Glutamatergic neuron (in vitro differentiated cells): ENCODE measurements at places on chromosomes 7 and 10.

DNA sequence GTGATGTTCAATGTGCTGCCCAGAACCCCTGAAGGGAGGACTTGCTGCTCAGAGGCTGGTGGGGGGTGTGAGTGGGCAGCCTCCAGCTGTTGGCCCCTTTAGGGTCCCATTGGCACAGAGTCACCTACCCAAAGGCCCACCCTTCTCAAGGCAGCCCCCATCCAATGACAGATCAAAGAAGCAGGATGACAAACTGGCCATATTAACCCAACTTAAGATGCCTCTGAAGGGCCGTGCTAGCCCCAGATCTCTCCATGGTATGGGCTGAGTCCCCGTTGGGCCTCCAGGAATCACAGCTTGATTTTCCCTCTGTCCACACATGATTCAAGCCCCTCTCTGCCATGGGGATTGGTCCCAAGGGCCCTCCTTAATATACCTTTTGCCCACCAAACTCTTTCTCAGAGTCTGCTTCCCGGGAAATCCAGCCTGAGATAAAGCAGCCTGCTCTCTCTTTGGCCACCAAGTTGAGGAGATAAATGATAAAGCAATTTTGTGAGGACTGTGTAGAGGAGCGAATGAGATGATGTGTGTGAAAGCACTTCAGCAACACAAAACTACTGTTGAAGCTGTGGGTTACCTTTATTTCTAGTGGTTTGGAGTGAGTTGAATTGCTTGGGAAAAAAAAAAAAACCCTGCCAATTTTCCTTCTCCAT, 38.2 kb upstream of the C10orf71 start:
- no peak for DNase-seq

DNA sequence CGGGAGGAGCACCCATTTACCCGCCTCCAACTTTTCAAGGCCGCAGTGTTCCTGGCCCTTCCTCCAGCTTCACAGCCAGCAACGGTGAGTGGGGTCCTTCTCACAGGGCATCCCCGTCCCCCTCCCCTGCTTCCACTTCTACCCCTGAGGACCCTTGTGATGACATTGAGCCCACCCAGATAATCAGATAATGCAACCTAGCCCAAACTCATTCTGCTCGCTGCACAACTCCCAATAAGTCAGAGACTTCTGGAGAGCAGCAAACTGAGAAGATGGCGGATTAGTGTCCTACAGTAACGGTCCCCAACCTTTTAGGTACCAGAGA, 74.5 kb downstream of the OAT start:
- no peak for DNase-seq

- peak; percentile 46 for DNase-seq
Measured at GRCh38 chr7:142516038-142516501, 233.2 kb upstream of the PRSS1 start.

DNA sequence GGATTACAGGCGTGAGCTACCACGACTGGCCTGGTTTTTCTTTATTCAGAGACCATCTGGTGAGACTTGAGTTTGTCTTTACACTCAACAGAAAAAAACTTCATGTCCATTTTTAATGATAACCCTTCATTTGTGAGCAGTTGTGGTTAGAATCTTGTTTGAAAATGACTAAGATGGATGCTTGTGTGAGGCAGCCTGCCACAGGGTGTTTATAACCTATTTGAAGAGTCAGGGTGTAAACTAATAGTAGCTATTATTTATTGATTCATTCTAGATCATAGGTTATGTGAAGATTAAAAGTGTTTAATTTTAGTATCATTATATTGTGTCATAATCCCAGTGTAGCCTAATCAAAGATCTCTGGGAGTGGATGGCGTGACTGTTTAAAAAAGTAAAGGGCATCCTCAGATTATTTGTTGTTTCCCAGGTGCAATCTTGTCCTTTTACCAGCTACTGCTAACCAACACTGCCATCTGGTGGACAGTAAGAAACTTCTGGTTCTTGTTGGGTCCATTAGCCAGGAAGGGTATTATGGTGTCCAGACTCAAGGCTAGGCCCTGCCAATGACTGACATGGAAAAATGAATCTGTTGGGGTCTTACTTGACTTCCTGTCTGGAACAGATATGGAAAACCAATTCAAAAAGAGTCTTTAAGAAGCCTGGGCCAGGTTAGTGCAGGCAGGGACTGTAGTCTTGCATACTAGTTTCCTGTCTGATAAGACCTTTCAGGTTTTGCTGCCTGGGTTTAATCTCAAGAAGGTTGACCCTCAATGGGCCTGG, 24.9 kb downstream of the NRBF2 start:
- DNase-seq = no peak

GRCh38 chr10:2989292-2989947, 77.9 kb upstream of the PFKP start:
- no peak for DNase-seq

GRCh38 chr10:5303504-5303903, 61.3 kb upstream of the UCN3 start:
- no peak for DNase-seq

GRCh38 chr10:5566614-5567013, 41.9 kb downstream of the CALML3 start:
- peak; percentile 1 for DNase-seq

DNA sequence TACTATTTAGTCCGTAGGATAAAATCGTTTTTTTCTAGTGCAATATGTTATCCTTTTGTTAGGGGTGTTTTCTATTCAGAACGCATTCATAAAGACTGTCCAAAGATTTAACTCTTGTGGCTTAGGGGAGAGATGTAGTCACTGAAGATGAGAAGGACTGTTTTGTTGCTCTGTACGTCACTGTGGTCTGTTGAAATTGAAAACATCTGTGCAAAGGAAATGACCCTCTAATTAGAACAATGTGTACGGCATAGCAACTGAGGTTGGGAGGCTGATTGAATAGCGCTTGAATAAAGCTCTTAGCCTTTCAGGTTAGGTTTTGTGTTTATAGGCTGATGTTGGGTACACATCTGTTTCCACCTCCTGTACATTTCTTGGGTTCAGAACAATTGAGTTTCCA, 453.4 kb upstream of the AKR1E2 start:
- no peak for DNase-seq

DNA sequence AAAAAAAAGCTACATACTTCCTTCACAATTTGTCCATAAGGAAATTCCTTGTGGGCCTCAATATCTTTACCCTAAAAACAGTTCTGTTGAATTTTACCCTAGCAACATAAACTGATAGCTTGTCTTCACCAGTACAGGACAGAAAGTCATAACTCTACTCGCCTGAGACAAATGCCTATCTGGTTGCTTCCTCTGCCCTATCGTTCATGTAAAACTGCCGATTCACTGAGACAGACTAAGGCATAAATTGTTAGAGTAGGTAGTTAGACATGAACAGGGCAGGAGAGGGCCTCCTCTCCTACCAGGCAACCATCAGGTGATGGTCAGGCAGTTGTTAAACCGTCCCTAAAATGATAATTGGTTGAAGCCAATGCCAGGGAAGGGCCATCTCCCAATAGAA, 25.0 kb downstream of the IFIT3 start:
- no peak for DNase-seq

DNA sequence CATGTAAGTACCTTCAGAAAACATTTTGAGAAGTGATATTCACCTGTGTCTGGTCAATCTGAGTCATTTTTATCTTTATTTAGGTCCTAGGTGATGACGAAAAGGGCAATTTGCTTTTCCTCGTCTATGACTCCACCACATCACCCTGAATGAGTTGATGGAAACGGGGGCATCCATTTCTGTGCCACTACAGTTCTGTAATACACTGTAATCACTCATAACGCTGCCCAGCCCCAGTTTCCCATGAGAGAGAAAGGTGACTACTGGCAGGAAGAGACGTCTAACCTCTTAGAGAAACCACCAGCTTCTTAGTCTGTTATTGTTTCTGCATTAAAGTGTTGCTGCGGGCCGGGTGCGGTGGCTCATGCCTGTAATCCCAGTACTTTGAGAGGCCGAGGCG, 205.3 kb upstream of the MKLN1 start:
- no peak for DNase-seq

DNA sequence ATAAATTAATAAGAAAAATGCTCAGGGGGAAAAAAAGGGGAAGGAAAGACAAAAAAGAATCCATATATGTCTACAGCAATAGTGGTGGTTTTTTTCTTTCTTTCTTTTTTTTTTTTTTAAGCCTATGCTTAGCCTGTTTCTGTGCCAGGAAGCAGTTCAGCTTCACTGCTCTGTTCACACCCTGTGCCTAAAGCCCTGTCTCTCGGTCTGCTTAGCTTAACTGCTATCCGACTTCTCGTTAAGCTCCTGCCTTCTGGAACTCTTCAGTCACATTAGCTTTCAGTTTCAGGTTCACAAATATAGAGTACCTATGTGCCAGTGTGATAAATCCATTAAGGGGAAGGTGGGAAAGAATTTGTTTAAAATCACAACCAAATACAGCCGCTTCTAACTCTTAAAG, 26.5 kb upstream of the NRG3 start:
- no peak for DNase-seq

- DNase-seq = no peak
Measured at GRCh38 chr10:2871673-2872219, 195.6 kb upstream of the PFKP start.

- DNase-seq = no peak
Measured at GRCh38 chr10:106566873-106567272, 597.6 kb downstream of the SORCS1 start.

DNA sequence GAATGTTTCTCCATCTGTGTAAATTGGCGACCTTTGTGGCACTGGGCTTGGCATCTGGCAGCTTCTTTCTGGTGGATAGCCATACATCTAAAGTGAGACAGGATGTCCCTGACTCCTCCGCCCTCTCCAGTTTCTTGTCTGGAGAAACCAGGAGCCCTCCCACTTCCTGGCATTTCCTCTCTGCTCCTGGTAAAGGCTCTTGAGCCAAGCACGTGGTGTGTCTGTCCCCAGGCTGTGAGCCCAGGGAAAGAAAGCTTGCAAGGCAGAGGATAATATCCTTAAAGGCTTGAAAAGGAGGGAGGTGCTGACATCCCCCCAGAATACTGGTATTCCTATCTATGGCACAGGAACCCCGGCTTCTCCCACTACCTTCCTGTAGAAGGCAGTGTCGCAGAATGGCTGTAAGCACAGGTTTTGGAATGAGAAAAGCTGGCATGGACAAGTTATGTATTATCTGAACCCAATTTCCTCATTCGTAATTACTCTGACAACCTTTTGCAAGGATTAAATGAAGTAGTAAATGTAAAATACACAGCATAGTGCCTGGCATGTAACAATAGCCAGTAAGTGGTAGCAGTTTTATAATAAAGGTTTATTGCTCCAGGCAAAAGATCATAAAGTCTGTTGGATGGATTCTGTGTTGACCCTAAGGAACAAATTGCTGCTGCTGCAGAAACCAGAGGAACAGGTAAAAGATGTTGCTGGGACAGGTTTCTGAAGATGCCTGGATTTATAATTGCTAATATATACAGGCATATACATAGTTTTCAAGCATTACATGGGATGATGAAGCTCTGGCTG, 11.8 kb upstream of the ACSL5 start:
- no peak for DNase-seq

DNA sequence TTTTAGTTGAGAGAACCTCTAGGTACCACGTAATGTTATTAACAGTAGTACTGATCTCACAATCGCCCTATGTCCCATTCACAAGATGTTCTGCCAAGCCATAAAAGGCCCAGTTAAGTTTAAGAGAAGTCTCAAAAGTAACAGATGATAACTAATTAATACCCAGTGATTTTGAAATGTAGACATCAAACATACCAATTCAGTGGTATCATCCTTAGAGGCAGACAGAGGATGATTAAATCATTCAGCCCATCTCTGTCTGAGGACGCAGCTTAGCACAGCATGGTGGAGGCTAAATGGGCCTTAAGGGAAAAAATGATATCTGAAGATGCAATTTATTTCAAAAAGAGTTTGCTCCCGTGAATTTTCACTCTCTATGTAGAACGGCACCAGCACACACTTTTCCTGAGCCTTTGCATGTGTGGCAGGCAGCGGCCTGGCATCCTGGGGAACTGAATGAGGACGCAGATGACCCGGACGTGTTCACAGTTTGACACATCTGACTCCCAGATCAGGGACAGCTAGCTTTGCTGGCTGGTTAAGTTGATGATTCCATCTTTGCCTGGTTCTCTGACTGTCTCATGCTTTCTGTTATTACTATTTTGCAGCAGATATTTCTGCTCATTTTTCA, 13.4 kb downstream of the EGFR start:
- DNase-seq = no peak

- DNase-seq = no peak
Measured at GRCh38 chr10:76647301-76647700, 990.3 kb downstream of the KCNMA1 start.

- no peak for DNase-seq
Measured at GRCh38 chr7:116348346-116348745, 138.0 kb downstream of the TES start.

DNA sequence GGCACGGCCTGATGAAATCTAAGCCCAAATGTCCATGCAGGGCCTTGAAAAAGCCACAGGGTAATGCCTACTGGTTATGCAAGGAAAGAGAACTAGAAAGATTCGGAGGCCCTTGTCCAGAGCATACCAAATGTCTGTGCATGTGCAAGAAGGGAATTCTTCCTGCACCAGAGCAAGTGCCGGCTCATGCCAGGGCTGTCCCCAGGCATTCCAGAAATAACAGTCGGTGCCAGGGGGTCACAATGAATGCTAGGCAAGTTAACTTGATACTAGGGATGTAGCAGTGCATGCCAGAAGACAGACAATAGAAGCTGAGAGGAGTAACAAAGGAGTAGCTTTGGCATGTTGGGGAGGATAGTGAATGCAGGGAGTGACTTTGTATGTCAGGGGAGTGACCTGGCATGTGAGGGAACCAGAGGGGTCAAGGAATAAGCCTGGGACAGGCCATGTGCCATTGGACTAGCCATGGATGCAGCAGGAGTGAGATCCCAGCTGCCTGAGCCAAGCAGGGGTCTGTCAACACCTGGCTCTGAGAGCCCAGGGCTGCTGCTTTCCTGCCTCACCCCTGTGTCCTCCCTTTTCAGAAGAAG, 119.5 kb upstream of the UNC5B start:
- DNase-seq = no peak

- no peak for DNase-seq
Measured at GRCh38 chr7:151243045-151243349, 5.5 kb downstream of the SMARCD3 start.

DNA sequence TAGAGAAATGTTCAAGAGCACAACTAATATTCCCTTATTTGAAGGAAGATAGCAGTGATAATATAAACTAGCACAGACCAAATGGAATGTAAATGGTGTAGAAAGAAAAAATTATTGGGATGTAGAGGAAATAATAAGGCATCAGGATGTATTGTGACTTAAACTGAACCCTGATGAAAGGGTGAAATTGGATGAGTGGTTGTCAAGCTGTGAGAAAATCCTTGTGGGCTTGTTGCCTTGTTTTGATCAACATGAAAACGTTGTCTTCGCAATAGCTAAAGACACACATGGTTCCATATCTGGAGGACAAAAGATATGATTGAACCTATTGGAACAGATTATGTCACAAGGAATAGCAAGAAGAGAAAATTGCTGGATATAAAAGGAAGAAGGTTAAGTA, 40.3 kb upstream of the CNTNAP2 start:
- no peak for DNase-seq

- DNase-seq = no peak
Measured at GRCh38 chr10:79116801-79117723, 48.3 kb downstream of the ZMIZ1 start.
